Epithelial cell of proximal tubule (primary cell): ENCODE measurements at places on chromosomes 3 and 15. TPM values are rescaled to one million over a fixed set of nuclear protein-coding genes. Genes with fewer than 3 reads are reported as not detected.

Gene SAMD7
- total RNA-seq, result not detected in 2 replicates

Gene ARHGAP11A
- 35.5 and 42.4 TPM in 2 replicates for total RNA-seq

Gene ZPLD1
- total RNA-seq, result 0.07 and 0.69 TPM in 2 replicates

Gene TTC21A
- 0.58 and 0.86 TPM in 2 replicates for total RNA-seq

Gene CHRD
- not detected in 2 replicates for total RNA-seq

Gene MESP2
- total RNA-seq, result 1.1 and 2.5 TPM in 2 replicates

Gene ARPP21
- not detected in 2 replicates for total RNA-seq

Gene GABRR3
- total RNA-seq, result not detected in 2 replicates

Gene EOMES
- not detected in 2 replicates for total RNA-seq

Gene MYEF2
- 30.3 and 55.1 TPM in 2 replicates for total RNA-seq

DNA sequence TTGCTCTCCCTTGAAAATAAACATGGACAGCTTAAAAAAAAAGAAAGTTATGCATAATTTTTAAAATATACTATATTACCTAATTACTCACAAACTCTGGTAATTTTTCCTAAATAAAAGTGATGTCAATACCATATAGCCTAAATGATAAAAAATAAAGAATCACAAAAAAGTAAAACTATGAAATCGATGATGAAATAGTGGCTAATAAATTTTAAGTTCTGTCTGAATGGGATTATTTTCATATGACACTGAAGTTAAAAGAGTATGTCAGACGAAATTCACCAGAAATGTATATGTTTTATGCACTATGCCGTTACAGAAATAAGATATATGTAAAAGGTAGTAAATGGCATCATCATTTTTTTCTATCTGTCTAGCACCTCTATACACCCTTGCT is 51.4 kb downstream of the FSIP1 start:
- DNase-seq, result no peak

GRCh38 chr3:45666757-45667431 is 22.3 kb upstream of the SACM1L start:
- DNase-seq, result no peak

DNA sequence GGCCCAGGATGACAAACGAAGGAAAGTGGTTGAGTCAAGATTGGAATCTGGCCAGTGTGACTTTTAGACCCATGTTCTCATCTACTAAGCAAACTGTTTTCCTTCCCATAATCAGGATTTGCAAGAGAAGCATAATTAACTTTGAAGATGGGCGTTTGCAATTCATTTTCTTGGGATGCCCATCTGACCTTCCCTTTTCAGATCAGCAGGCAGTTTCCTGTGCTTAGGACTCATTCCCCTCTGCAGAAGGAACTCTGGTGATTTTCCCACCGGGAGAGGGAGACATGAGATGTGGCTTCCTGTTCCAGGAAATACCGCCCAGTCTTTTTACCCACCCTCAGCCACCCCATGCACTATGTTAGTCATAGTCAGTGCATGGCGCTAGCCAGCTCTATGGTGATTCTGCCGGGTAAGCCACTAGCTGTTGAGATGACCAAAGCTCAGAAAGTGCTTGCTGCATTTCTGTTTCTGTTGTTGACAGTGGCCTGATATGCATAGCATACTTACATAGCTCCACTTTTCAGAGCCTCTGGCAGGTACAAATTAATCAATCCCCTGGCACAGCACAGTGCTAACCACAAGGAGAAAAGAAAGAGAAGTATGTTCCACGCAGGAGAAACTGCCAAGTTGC is 129.4 kb downstream of the VGLL4 start:
- DNase-seq, result peak; percentile 39

- DNase-seq, result peak; percentile 38
Observed at GRCh38 chr3:71930056-71930991, 145.4 kb upstream of the PROK2 start.

- DNase-seq, result no peak
Observed at GRCh38 chr3:73699327-73699726, 74.6 kb upstream of the PDZRN3 start.

GRCh38 chr3:29628795-29629194 is 347.9 kb downstream of the RBMS3 start:
- no peak for DNase-seq

GRCh38 chr3:53426918-53427317 is 67.5 kb upstream of the CACNA1D start:
- no peak for DNase-seq

DNA sequence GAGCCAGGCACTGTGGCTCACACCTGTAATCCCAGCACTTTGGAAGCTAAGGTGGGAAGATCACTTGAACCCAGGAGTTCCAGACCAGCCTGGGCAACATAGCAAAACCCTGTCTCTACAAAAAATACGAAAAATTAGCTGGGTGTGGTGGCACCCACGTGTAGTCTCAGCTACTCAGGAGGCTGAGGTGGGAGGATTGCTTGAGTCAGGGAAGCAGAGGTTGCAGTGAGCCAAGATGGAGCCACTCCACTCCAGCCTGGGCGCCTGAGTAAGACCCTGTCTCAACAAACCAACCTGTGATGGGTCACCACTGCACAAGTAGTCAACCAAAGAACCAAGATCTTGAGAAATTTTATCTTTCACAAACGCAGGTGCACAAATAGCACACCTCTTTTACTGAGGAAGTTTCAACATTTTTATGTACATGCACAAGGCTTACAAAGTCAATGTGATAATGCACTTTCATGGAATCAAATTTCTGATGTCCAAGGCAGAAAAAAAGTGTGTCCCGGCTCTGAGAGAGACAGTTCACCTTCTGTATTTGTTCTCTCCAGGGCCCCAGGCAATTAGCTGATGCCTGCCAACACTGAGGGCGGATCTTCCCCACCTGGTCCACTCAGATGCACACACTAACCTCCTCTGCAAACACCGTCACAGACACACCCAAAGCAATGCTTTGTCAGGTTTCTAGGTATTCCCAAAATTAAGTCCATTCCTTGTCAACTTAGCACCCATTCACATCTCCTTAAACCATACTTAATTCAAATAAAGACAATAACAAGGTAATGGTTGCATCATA is 12.4 kb downstream of the ACAA1 start:
- no peak for DNase-seq

DNA sequence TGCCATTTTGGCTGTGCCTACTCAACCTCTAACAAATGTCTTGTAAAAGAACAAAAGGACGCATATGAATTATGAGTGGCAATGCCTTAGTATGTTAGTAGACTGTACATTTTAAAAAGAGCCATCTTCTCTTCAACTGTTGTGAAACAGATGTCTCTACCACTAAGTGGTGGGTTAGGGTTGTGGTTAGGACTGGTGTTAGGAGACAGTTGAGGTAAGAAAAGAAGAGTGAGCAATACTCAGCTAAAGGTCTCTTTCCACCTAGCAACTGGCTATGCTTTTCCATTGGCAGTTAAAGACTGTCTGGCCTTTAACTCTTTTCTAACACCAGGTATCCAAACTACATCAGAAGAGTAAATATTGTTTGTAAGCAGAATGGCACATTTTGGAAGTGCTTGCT is 221.7 kb upstream of the TBC1D5 start:
- no peak for DNase-seq

- DNase-seq, result no peak
Observed at GRCh38 chr3:62817678-62818077, 57.5 kb downstream of the CADPS start.

DNA sequence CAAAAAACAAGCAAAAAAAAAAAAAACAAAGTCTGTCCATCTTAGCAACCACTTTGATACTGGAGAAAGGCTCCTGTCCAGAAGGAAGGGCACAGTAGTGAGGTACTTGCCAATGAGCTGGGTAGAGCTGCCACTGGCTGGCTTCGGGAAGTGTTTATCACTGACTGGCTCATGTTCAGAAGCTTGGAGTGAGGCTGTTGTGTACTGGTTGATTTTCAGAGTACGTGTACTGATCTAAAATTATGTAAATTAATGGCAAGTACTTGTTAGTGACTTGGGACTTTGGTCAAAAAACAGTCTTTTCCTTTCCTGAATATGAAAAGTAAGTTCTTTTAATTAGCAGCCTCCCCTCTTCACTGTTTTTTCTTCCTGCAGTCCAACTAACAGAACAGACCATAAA is 979 bp upstream of the ZNF621 start:
- no peak for DNase-seq

DNA sequence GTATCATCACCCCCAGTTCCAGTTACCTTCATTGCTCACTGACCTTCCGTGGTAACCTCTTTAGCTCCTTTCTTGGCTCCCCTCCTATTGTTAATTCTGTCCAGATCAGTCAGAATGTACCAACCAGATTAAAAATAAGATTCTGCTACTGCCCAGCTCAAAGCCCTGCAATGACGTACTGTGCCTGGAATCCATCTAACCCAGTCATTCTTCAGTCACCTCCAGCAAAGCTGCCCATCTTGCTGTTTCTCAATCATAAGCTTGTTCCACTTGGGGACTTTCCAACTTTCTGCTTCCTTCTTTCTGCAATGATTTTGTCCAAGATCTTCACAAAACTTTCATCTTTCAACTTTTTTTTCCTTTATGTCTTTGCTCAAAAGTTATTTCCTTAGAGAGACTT is 512.0 kb upstream of the ZNF385D start:
- DNase-seq, result peak; percentile 48

- no peak for DNase-seq
Observed at GRCh38 chr3:133477487-133477886, 77.6 kb downstream of the BFSP2 start.

- DNase-seq, result peak; percentile 68
Observed at GRCh38 chr3:172606021-172606420, 82.8 kb upstream of the TNFSF10 start.

GRCh38 chr3:150259526-150260397 is 148.3 kb upstream of the TSC22D2 start:
- no peak for DNase-seq

DNA sequence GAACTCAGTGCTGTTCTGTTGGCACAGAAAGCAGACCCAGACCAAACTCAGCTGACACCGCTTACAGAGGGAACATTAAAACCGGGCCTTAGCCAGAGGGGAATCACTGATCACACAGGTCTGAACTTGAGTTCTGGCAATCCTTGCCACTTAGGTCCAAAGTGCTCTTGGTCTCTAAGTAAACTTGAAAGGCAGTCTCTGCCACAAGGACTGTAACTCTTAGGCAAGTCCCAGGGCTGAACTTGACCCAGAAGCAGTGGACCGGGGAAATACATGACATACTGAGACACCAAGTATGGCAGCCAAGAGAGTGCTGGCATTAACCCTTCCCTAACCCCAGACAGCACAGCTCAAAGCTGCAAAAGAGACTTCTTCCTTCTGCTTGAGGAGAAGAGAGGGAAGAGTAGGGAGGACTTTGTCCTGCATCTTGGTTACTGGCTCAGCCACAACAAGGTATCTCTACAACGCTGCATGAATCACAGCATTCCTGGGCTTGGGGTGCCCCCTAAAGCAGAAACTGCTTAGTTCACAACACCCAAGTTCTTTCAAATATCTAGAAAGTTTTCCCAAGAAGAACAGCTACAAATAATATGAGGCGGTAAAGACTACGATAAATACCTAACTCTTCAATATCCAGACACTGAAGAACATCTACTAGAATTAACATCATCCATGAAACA is 32.5 kb downstream of the NAALADL2 start:
- DNase-seq, result no peak

GRCh38 chr3:4425707-4426106 is 41.4 kb downstream of the SUMF1 start:
- no peak for DNase-seq

GRCh38 chr15:101121511-101122090 is 130.2 kb downstream of the CHSY1 start:
- no peak for DNase-seq

DNA sequence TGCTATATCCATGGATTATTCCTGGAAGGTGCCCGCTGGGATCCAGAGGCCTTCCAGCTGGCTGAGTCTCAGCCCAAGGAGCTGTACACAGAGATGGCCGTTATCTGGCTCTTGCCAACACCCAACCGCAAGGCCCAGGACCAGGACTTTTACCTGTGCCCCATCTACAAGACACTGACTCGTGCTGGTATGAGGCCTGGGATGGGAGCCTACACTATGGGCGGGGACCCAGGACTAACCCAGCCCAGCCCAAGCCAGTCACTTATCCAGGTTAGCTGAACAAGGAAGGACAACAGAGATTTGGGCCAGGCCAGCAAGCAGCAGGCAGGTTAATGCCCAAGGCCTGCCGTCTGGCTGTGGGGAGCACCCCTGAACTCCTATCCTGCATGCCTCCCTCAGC is 45.3 kb downstream of the SEMA3G start:
- DNase-seq, result no peak

DNA sequence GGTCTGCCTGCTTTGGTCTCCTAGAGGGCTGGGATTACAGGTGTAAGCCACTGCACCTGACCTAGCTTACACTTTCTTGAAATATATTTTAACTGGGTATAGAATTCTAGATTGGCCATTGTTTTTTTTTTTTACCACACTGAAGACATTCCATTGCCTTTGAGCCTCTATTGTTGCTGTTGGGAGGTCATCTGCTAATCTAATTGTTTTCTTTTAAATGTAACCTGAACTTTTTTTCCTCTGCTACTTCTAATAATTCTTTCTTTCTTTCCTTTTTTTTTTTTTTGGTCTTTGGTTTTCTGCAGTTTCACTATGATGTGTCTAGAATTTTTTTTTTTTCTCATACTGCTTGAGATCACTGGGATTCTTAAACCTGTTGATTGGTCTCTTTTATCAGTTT is 28.1 kb downstream of the ERICH6 start:
- DNase-seq, result no peak

DNA sequence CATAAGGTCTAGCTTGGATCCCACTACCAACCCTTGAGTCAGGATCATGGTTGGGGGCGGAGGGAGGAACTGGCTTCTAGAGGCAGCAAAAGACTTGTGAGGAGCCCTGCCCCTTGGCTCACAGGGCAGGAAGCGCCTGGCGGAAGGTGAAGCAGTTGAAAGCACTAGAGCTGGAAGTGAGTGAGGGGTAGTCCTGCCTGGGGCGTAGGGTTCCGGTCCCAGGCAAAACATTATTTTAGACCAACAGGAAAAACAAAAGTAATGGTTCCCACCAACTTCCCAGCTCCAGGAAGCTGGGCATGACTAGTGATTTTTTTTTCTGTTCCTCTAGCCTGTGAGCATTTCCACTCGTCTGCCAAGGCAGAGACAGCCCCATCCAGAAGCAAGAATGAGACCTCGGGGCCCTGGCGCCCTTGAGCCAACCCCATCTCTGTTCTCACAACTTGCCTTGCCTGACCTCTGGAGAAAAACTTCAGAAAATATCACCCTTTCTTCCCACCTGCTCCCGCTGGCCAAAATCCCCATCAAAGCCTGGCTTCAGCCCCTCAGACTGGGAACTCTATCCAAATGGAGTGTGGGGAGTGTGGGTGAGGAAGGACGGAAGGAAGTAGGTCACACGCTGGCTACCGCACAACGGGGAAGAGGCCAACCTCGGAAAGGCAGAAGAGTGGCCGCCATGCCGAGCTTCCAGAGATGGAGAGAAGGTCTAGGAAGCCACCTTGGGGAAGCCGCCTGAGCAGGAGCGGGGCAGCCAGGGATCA is 57.5 kb downstream of the RBPMS2 start:
- DNase-seq, result no peak

- DNase-seq, result no peak
Observed at GRCh38 chr3:68757157-68757556, 175.2 kb downstream of the TAFA4 start.

GRCh38 chr3:134721214-134721613 is 70.4 kb upstream of the KY start:
- no peak for DNase-seq

GRCh38 chr15:57665939-57666338 is 40.6 kb upstream of the POLR2M start:
- no peak for DNase-seq

- DNase-seq, result no peak
Observed at GRCh38 chr15:64324165-64324877, 31.7 kb downstream of the CSNK1G1 start.
